CD8-positive, alpha-beta memory T cell (primary cell): ENCODE measurements at places on chromosomes 4 and X.

GRCh38 chr4:163755013-163755412 lies 260.5 kb downstream of the TMA16 start:
- DNase-seq, result no peak

GRCh38 chr4:87220094-87220822 lies at the start of gene KLHL8:
KLHL8 (minus strand) TSS chr4:87220618; CDS start chr4:87195539, 25,079 bp downstream.
- DNase-seq, result peak; percentile 92

- DNase-seq, result no peak
Observed at GRCh38 chr4:140808256-140808655, 52.1 kb upstream of the TBC1D9 start.

GRCh38 chr4:56863441-56864139 lies 42.1 kb upstream of the SPINK2 start:
- DNase-seq, result no peak

DNA sequence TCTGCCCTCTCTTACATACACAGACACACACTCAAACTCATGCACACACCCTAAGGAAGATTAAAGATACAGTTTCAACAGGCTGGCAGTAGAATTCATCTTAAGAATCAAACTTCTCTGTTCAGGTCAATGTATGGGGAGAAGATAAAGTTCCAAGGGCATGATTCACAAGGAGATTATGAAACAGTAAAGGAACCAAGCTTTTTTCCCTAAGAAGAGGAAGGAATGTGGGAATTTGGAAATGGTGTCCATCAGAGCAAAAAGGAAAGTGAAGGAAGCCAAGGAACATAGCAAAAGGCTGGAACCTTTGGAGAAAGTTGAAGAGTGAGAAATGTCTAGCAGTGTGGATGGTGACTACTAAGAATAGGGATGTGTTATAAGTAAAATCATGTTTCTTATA lies 191.0 kb upstream of the NPY2R start:
- no peak for DNase-seq

GRCh38 chrX:19647159-19647558 lies 131.9 kb upstream of the MAP3K15 start:
- no peak for DNase-seq

DNA sequence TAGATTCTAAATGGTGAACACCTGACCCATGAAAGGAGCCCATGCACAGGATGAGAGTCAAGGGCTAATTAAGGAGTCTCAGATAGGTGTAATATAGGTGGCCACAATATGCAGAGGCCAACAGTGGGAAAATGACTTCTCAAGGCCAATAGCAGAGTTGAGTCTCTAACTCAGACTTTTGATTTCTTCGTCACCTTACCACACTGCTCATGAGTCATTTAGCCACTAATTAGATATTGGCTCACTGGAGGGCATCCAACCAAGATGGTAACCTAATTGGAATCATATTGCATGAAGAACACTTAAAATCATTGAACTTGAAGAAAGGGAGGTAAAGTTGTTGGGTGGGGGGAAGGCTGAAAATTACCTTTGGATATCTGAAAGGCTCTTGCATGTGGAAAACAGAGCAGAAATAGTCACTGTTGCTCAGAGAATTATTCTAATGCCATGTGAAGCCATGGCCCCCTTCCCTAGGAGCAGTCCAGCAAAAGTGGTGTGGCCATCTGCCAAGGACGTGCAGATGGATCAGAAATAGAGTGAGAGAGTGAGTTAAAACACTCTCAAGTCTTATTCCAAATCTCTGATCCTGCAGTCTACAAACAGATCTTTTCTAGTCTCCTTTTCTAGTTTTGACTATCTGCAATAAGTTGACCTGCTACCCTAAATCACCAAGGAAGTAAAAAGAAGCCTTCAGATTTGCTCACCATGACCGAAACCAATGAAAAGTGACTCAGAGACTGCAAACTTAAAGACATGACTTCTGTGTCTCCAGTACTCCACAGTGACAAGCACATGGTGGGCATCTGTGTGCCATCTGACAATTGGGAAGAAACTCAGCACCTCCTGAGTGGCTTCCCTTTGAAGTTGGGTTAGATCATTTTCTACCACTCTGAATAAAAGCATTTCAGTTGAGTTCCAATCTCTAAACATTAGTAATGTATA lies 93.9 kb upstream of the C1QTNF7 start:
- DNase-seq, result no peak

DNA sequence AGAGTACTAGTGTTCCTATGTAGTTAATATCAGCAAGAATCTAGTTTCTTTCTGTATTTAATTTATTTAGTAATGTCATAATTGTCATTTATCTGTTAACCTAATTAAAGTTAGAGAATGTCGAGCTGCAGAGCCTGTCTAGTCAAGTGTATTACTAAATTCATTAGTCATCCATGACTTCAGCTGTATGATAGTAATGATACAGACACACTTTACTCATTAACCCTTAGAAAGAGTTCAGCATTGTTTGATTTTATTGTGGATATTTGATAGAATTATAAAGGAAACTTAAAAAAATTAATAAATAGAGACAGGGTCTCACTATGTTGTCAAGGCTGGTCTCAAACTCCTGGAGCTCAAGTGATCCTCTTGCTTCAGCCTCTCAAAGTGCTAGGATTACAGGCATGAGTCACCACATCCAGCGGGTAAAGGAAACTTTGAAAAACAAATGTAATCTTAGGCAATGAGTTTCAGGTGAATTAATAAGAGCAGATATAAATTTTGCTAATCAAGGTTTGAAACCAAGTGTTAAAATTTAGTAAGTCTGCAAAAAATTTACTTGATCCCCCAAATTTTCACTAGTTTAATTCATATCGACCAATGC lies 110.6 kb downstream of the ANK2 start:
- no peak for DNase-seq

DNA sequence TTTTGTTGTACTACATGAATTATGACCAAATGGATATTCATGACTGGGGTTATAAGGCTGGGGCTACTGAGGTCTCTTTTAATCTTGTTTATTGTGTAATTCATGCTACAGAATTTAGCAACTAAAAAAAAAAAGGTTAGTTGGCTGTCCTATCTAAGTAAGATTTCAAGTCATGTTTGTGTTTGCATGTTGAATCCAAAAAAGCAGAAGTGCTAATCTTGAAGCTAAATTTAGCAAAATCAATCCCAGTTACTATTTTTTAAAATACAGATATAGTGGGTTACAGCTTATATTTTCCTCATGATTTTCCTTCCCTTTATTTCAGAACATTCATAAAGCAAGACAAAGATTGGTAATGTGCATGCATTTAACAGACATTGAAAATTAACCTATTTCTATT lies 19.4 kb downstream of the MTMR1 start:
- no peak for DNase-seq

DNA sequence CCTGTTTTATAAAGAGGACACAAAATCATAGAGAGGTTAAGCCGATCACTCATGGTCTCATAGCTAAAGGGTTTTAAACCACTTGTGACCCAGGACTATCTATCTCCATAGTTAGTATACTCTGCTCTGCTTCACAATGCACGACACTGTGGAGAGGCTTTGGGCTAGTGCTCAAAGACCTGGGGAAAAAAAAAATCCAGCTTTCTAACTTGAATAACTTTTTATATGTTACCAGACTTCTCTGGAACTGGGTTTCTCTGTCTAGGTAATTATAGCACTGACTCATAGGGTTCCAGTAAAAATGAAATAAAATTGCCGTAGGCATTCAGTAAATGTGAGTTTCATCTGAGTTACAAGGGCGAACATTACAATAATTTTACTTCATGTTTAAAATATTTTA lies 273.7 kb upstream of the TECRL start:
- DNase-seq, result no peak

DNA sequence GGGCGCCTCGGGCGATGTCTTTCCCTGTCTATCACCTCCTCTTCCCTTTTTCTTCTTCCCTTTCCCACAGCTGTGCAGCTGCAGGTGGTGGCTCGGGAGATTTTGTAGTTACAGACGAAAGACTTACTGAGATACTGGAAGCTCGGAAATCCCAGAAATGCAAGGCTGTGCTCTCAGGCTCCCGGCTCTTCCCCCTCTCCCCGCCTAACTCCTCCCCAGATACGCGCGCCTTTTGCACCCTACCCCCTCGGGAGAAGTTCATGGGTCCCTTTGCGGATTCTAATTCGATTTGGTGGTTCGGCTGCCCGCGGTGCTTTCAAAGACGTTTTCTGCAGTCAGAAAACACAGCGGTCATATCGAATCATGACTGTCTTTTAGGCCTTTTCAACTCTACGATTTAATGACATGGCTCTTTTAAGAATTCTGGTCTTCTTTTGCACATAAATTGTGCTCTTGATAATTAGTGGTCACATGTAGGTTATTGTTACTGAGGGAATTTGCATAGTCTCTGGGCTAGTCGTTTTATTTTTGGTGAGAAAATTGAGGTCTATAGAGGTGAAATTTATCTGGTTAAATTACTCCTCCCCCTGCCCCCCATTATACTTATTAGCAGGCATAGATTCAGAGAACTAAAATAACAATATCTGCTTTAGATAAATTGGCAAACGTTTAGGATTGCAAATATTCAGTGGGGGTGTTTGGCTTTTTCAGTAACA lies 1.6 kb downstream of the SEPTIN11 start:
- peak; percentile 46 for DNase-seq

- peak; percentile 10 for DNase-seq
Observed at GRCh38 chrX:154096140-154097002, 1.1 kb downstream of the MECP2 start.

- no peak for DNase-seq
Observed at GRCh38 chrX:8140986-8141744, 29.9 kb downstream of the VCX2 start.

GRCh38 chr4:46993075-46994006 lies at the start of gene GABRA4:
GABRA4 (minus strand) TSS chr4:46993581; CDS start chr4:46993424, 157 bp downstream.
- no peak for DNase-seq

DNA sequence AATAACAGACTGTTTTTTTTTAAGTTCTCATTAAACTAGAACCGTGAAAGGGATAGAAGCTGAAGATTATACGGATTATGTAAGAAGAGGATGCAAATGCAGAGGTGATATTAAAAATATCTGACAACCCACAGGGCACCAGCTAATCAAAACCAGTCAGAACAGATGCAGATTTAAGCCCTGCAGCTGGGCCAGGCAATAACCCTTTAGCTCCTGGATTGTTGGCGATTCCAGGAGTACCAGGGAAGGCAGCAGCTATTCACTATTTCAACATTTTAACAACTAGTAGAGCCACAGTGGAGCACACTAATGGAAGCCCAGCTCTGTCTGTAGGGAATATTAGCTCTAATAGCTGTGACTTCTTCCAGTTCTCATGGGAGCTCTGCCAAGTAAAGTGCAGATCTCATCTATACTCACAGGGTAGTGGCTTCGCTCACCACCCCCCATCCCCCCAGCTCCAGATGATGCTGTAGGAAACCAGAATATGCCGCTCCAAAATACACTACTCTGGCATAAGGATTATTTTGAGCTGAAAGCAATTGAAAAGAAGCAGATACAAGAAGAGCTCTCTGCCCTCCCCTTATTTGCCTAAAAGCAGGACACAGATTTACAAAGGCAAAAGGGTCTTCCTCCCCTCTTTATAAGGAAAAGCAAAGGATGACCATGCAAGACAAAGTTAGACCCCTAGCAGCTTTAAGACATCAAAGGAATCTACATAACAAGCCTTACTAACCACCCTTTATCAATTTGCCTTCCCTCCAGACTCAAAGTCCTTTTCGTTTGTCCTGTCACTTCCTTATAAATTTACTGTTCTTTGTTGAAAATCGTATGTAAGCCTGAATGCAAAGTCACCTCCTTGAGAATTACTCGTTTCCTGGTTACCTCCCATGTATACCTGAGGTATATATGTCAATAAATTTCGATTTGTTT lies 13.7 kb downstream of the SCD5 start:
- no peak for DNase-seq

DNA sequence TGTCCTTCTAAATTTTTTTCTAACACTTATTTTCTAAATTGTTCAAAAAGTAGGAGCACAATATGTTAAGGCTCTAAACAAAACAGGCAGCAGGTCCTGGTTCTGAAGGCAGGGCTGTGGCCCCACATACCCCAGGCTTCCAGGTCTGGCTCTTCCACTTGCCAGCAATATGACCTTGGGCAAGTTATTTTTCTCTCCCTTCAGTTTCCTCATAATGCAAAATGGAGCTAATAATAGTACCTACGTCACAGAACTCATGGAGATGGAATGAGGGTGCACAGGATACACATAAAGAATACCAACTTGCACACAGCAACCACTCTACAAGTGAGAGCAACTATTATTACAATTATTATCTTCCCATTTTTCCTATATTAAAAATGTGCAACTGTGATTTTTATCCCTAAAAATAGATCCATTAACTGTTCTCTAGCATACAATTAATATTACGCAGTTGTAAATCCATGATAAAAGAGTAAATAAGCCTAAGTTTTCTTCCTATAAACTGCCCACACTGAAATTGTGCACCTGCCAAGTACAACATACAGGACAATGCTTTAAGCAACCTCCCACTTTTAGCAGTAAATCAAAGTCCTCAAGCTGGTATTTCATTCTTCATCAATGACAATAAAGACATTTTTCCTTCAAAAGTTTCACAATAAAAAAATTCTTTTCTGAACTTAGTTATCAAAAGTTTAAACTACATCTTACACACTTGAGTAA lies 27.0 kb downstream of the OTUD4 start:
- DNase-seq, result no peak

- no peak for DNase-seq
Observed at GRCh38 chr4:179719766-179720450, 2277.7 kb upstream of the AGA start.

DNA sequence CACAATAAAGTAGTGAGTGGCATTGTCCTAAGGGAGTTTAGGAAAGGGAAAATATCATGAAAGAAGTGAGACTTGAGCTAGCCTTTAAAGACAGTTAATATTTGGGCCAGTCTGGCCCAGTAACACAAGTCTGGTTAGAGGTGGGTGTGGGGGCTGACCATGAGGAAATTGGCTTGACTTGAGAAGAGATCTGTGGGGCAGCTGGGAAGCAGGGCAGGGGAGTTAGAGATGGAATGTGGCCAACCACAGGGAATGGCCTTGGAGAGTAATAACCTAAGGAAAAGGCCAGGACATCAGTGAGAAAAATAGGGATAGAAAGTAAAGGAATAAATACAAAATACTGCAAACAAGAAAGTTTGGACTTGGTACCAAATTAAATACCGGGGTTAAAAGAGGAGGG lies 71.3 kb downstream of the CLCN5 start:
- DNase-seq, result no peak

DNA sequence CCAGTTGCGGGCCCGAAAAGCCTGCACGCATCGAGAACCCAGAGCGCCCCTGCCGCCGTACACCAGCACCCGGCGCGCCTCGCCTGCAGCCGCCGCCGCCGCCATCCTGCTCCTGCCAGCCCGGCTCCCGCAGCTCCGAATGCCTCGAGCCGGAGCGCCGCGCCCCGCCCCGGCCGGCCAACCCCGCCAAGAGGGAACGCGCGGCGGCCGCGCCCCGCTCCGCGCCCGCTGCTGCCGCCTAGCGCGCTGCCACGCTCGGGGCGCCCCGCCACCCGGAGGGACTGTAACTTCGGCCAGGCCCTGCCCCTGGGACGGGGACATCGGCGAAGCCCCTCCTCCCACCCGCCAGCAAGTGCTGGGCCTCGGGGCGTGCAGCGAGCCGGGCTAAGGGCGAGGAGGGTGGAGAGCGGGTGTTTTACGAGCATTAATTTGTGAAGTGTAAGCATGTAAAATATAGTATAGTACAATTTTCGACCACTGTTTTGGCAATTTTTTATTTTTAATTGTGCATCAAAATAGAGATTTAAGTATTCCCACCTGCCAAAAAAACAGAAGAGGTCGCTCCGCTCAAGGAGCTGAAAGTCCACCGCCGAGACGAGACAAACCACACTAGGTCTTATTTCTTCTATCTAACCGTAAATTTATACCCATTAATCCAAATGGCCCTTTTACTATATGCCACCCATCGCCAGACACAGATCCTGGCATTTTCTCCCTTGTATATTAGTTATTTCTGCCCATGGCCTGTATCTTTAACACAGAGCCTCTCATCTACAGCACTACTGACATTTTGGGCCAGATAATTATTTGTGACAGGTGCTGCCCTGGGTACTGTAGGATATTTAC lies at the start of gene QDPR:
TSS of gene QDPR (minus strand) at position 141 of the 846 bp plus-strand sequence. CDS start at position 105, 36 bp downstream.
- DNase-seq, result peak; percentile 75
